ENCODE measurements at places on chromosomes 3 and 15.

- DNase-seq = no peak
These were observed 124.7 kb downstream of the SRGAP3 start for GRCh38 chr3:9124730-9125129.

- DNase-seq = no peak
These were observed 141.5 kb upstream of the TBL1XR1 start for GRCh38 chr3:177338697-177339219.

GRCh38 chr15:85031086-85031943 is 49.7 kb downstream of the PDE8A start:
- no peak for DNase-seq

DNA sequence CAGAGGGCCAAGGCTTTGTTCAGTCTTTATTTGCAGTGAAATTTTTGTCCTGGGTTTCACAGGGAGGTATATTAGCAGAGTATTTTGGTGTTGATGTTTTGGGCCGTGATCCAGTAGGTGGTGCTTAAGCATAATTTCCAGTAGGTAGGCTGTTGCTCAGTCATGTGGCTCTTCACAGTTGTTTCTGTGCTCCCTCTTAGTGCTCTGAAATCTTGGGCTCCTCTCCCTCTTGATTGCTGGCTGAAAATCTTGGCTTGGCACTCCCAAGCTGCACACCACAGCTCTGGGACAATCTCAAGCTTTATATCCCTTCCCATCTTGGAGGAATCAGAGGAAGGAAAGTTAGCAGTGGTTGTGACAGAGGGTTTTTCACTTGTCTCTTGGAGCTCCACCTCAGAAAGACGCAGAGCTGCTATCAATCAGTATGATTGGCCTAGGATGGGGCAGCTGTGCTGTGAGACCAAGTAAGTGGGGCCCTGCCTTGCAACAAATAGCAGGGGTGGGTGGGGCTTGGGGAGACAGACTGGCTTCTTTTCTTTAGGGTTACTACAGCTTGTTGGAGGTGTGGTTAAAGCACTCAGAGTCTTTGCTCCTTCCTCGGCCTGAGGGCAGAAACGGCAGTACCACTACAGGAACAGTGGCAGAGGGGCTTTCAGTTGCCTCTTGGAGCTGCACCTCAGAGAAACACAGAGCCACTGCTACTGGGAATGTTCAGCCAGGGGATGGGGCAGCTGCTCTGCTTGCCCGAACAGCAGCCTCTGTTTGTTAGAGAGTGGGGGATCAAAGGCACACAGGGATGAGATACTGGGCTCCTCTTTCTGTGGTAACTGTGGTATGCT is 627.0 kb downstream of the SI start:
- no peak for DNase-seq

DNA sequence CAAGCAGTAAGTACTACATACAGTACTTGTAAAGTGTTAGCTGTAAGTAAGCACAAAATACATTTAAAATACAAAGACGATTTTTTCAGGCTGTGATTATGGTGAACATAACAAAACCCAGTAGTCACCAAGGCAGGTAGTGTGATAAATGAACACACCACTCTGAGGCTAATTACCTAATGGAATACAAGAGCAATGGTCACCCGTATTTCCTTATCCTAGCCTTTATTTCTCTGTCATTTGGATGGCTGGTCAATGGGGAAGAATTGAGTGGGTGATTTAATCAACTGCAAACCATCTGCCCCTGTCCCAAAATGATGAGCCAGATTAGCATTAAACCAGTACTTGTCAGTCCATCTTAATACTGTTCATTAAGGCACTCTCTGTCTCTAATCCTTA is 89.2 kb upstream of the CGNL1 start:
- DNase-seq = no peak

GRCh38 chr3:69639851-69640250 is 99.4 kb upstream of the MITF start:
- no peak for DNase-seq

DNA sequence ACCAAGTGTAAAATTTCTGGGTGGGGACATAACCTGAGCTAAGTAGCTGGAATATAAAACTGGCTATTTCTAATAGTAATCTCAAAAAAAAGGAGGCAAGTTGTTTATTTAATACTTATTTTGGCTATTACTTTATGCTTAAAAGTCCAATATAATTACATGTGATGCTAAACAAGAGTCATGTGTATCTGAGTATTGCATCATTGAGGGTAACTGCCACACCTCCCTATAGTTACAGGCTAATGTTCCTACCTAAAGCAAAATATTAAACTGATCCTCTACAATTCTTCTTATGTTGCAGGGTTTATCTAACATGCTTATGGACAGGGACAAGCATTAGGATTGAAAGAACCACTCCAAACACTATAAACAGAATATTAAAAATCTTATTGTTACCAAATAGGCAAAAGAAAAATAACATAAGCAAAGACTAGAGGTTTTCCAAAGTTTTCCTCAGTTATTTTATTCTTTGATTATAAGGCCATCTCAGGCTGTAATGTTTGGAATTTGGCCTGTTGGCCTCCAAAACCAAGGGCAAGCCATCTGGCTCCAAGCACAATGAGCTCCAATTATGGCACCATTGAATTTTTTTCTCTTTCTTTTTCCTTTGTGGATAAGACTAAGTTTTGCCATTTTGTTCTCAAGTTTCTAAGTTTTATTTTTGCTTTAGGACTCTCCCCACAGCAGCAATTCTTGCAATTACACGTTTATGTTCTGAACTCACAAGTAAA is 75.8 kb upstream of the ABI3BP start:
- no peak for DNase-seq
